Spinal cord (tissue), 10 donors: ENCODE measurements at places on chromosomes 1 and 21. TPM values are rescaled to one million over a fixed set of nuclear protein-coding genes. Genes with fewer than 3 reads are reported as not detected.

- no peak for DNase-seq
Measured at GRCh38 chr1:205353612-205354011, 3.1 kb downstream of the KLHDC8A start.

DNA sequence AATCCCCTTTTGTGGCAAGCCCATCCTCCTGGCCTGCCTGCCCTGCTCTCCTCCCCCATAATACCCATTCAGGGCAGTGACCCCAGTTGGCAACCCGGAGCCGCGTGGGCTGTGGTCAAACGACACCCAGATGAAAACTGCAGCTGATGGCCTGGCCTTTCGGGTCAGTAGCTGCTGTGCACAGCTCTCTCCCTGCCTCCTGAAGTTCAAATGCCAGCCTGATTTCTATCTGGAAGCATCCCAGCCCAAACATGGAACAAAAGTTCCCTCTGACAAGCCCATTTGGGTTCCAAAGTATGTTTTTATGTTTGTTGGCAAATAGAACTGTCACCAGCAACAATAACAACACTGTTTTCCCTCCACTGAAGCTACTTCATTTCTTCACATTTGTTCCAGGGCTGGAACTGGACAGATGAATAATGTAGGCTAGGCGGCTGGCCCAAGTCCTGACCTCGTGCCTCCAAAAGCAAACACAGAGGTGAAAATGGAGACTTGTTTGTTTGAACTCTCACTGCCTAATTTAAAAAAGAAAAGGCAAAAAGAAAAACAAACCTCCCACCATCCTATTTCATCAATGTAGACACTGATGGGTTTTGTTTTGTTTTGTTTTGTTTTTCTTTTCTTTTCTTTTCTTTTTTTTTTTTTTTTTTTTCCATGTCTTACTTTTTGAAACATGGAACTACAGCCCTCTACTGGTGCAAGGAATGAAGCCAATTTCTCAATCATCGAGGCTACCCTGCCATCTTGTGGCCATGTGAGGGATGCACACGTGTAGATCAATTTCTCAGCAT is 179.0 kb downstream of the ADSS2 start:
- peak; percentile 96 for DNase-seq

GRCh38 chr1:11685210-11685752 is 4.3 kb upstream of the MAD2L2 start:
- no peak for DNase-seq

GRCh38 chr21:26965040-26965906 is 1.6 kb downstream of the ADAMTS5 start:
- peak; percentile 74 for DNase-seq

- no peak for DNase-seq
Measured at GRCh38 chr1:12144969-12145368, 21.8 kb upstream of the TNFRSF1B start.

GRCh38 chr21:45551316-45551715 is 9.1 kb upstream of the SLC19A1 start:
- DNase-seq, result no peak

DNA sequence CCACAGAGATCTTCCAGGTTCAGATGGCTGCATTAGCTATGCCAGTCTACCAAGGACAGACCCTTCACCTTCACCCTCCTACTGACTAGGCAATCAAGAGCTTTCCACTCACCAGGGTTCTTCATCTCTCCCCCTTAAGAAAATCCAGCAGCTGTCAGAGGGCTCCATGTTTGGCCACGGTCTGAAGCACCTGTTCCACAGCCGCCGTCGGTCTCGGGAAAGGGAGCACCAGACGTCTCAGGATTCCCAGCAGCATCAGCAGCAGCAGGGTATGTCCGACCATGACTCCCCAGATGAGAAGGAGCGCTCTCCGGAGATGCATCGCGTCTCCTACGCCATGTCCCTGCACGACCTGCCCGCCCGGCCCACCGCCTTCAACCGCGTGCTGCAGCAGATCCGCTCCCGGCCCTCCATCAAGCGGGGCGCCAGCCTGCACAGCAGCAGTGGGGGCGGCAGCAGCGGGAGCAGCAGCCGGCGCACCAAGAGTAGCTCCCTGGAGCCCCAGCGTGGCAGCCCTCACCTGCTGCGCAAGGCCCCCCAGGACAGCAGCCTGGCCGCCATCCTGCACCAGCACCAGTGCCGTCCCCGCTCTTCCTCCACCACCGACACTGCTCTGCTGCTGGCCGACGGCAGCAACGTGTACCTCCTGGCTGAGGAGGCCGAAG is 13.8 kb downstream of the TMCC2 start:
- no peak for DNase-seq

DNA sequence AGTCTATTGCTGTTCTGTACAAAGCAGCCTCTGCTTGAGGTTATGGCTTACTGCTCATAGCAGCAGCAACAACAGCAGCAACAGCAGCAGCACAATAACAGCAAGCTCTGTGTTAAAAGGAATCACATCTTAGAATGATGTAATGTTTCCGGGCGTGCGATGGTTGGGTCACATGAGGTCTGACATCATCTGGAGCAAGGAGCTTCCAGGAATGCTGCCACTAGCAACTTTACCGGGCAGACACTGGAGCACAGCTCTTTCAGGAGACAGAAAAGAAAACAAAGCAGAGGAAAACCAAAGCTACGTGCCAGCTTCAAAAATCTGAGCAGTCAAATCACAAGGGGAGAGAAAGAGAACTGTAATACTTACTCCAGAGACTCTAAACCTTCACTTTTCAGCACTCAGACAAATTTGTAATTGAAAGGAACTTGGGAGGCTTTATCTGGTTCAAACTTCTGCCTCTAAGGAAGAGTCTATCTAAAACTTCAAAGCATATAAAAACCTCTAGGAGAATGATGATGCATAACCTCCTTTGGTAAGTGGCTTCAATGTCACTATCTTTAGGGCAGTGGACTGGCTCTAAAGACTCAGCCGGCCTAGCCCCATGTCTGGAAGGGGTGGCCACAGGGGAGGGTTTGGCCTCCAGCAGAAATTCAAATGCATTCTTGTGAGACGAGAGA is 28.3 kb upstream of the RAB3GAP2 start:
- peak; percentile 50 for DNase-seq

GRCh38 chr1:30701258-30701633 is 22.1 kb downstream of the MATN1 start:
- DNase-seq, result no peak

- peak; percentile 23 for DNase-seq
Measured at GRCh38 chr1:32539584-32540571, 651 bp downstream of the ZBTB8A start.

DNA sequence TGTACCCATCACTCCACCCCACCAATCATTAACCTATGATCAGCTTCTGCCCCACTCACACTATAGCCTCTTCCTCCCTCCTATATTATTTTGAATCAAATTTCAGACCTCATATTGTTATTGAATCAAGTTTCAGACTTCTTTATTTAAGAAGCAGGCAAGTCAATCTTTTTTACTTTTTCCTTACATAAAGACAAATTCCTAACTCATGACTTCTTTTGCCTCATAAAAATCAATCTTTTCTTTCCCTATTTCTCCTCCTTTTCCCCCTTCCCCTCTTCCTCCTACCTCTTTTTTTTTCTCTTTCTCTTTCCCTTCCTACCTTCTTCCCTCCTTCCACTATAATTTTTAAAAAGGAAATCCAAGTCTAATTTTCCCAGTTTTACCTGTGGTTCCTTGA is 4.3 kb upstream of the RWDD3 start:
- no peak for DNase-seq

- DNase-seq, result no peak
Measured at GRCh38 chr1:152753586-152753985, 4.2 kb upstream of the KPRP start.

DNA sequence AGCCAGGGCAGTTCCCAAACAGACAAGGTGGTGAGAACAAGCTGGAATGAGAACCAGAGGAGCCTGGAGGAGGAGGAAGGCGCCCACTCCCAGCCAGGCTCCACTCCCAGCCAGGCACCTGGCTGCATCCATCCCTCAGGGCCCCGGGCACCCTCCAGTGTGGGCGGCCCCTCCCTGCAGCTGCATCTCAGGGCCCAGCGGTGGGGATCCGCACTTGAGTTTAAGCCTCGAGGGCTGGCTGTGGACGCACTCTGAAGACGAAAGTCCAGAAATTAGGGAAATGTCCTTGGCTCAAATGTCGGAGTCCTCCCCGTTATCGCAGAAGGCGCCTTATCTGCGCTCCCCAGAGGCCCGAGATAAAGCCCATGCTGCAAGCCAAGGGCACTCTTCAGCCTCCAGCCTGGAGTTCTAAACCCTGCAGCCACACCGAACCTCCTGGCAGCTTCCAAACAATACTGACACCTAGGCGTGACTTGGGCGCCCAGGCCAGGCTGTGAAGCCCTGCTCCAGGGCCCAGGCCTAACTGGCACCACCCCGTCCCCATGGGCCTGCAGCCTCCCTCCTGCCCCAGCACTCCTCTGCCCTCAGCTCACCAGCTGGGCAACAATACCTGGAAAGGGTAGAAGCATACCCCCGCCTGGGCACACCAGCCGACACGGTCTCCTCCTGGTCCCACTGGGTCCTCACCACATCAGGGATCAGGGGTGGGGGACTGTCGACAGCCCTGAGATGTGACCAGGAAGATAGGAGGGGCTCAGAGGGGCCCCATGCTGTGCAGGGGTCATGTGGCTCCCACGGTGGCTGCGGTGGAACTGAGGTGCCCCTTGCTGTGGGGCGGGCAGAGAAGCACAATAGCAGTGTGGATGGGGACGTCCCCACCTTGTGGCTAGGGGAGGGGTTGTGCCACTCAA is 184.8 kb upstream of the VAMP3 start:
- DNase-seq, result no peak

DNA sequence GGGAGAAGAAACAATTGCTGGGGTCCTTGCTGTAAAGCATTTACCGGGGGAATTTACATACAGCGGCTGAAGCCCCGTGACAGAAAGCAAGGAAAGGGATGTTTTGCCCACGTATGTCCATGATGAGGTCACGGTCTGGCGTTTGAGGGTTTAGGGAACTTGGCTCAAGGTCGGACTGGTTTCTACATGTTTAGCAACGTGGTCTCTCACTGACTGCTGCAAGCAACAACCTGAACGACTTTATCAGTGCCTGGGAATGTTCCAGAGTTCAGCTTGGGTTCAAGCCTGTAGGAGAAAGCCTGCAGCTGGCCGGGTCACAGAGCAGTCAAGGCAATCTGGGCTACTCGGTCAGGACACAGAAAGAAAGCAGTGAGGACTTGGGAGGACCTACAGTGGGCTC is 323.3 kb downstream of the AJAP1 start:
- DNase-seq, result no peak

DNA sequence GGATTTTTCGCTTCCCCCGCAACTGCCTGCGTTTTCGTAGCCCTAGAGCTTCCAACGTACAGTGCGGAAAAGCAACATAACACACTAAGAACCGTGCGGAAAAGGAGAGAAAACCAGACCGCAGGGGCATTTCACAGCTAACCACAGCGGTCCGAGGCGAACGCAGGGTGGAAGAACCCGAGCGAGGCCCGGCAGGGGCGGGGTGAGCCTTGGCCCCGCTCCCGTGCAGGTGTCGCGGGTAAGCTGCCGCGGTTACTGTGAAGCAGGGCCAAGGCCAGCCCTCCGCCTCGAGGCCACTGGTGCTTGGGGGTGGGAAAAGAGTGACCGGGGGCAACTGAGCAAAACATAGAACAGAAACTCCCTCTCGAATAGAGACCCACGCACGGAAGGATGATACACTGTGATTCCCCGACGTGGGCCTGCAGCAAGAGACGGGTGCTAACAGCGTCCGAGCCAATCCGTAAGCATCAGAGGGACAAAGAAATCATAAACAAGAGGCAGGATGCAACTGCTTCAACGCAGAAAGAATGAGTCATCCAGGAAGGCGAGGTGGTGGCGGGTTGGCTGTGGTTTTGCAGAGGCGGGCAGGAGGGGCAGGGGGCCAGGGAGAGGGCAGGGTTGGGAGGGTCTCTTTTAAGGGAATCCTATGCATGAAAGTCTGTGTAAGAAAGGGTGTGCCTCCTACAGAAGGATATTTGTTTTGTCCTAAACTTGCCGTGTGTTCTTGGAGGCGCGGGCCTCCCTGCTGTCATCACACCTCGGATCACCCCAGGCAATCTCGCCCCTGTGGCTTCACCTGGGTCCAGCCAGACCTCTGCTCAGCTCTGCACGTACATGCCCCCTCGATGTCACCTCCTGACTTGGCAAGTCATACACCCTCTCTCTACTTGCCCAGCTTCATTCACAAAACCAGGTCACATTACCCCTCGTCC is 7.3 kb downstream of the GNG4 start:
- DNase-seq, result no peak

DNA sequence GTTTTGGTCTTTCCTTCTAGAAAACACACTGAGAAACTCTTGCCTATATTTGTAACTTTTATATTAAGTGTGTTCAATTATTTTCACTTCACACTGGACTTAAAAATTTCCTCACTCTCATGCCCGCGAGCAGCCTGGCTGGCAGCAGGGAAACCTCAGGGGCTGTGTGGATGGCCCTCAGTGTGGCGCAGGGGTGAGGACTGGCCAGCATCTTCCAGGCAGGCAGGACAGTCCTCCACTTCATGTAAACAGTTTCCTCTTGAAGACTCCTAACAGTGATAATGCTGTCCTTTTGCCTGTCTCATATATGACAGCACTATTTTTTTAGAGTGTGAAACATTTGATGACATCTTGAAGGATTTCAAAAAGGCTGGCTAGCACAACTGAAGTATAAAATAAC is 618.6 kb downstream of the KIF26B start:
- no peak for DNase-seq

- no peak for DNase-seq
Measured at GRCh38 chr1:70290218-70290617, 64.3 kb downstream of the ANKRD13C start.

- DNase-seq, result no peak
Measured at GRCh38 chr1:182702826-182703524, 18.6 kb upstream of the RGS8 start.

DNA sequence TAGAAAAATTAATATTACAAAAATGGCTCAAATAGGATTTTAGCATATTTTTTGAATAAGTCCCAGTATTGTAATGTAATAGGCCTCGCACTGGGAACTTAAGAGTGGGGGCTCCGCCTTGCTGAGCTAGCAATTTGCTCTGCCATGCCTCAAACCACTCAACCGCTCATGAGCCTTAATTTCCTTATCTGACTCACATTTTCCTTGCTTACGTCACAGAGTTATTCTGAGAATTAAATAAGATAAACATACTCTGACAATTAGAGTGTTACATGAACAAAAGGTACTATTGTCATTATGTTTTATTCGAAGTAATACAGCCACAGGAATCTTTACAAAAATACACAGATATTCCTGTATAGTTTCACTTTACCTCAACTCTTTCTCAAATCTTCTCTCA is 108.1 kb downstream of the SLC44A5 start:
- no peak for DNase-seq

DNA sequence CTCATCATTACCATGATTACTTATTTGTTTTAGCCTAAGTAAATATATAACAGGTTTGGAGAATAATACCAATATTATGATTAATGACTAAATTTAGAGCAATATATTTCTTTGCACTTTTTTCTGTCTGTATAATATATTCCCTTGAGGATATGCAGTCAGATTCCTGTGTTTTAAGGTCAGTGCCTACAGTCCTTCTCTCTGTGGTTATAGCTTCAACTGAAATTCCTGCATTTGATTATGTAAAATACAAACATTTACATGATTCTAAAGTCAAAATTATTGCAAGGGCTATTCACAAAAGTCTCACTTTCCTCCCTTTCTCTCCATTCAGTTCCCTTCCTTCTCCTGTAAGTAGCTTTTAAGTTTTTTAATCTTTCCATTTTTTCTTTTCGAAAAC is 142.9 kb upstream of the COL6A1 start:
- no peak for DNase-seq

The SELL gene
- 5.1 TPM for total RNA-seq

The IL12RB2 gene
- 0.66 TPM for total RNA-seq

The SLC44A3 gene
- 8.9 TPM for total RNA-seq

The IL20 gene
- total RNA-seq, result not detected

The AMY2A gene
- total RNA-seq, result not detected

The CSDE1 gene
- total RNA-seq, result 727 TPM
